ENCODE measurements at places on chromosomes 12 and 14.

GRCh38 chr14:80325112-80325511 lies 113.8 kb upstream of the DIO2 start:
- no peak for DNase-seq

DNA sequence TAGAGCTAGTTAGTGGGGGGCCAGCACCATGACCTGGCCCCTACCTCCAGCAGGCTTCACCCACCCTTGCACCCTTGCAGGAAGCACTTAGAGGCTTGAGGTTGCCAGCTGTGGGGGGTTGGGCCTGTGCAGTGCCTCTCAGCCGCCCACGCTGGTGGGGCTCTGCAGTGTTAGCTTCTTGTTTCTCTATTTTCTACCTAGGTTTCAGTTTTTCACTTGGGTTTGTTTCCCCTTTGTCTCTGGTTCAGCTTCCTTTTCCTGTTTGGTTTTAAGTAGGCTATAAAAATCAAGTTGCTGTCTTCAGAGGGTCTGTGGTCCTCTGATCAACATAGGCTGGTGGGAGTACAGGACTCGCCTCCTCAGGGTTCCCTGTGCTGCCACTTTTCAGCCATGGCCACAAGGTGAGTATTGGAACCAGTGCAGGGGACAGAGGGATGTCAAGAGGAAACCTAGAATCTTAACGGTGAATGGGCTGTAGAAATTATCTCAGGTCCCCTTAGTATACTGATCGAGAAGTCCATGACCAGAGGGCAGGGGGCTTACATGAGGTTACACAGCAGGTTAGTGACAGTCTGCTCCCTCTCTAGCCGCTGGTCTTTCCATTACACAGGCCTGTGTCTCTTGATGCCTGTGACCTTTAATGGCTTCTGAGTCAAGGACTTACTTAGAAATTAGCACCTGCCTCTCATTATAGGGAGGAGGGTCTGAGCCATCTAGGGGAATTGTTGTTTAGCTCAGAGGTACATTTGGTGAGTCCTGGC lies at the start of gene EVL:
Gene EVL, plus strand, starts transcription at position 312 of the 761 bp plus-strand sequence. Its CDS starts 79 bp downstream, at position 391.
- peak; percentile 84 for DNase-seq

GRCh38 chr12:45138609-45139008 lies 77.3 kb upstream of the ANO6 start:
- no peak for DNase-seq

DNA sequence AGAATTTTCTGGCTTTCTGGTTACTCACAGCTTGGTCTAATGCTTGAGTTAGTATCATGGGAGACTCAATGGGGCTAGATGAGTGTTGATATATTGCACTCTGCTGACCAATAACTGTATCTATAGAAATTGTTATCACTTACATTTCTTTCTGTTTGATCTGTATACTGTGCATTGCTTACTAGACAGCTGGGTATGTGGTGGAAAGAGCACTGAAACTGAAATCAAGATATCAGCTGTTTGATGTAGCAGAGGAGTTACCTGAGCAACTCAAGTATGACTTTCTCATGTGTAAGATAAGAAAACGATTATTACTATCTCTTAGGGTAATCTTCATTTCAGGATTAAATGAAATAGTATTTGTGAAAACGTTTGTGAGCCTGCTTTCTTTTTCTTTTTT lies 183.0 kb downstream of the SLC15A5 start:
- DNase-seq, result no peak

DNA sequence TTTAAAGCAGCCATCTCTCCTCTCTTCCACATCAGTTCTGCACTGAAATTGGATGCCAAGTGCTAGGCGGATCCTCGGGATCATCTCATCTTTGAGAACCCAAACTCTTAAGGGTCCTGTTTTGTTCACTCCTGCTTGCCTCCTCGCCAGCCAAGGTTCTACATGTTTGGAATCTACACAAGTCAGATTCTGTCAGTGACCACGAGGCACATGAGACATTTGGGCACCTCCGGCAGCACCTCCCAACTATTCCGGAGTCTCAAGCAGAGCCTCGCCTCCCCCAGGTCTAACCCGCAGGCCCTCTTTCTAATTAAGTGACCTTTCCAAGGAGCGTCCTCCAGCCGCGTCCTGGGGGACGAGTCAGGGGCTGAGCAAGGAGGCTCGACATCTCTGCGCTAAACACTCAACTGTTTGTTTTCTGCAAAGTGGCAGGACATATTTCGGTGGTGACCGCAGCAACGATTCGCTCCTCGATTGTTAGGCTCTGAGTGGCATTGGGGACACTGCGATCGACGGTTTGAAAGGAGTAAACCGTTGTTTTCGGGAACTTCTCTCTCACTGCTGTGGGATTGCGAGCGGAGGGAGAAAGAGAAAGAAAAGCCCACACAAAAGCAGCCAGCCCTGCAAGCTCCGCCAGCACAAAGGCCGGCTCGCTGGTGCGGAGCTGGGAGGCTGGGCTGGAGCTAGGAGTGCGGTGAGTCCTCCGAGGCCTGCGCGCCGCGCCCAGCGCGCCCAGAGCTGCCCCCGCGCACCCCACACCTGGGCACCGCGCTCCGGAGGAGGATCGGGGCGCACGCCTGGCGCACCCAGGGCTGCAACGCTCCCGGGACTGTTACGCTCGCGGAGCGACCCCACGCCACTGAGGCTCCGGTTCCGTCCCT lies 640 bp downstream of the ARMH4 start:
- DNase-seq, result no peak

GRCh38 chr12:88753707-88754106 lies 173.4 kb upstream of the KITLG start:
- DNase-seq, result no peak

- DNase-seq, result no peak
These were observed 298 bp downstream of the CTDSP2 start for GRCh38 chr12:57846285-57846576.

DNA sequence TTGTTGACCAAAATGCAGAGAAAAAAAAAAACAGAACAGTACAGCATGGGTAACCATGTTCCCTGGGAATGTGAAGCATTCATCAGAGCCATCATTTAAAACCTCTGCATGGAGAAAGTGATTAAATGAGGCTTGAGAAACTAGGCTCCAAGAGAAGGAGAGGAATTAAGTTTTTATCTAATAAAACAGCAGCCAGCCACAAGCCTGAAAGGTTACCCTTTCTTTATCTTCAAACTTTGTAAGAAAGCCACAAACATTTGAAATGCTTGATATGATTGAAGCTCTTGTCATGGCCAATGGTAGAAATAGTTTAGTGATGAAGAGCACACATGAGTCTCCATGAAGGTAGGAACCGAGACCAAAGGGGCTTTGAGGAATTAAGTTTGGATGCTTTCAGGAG lies 144.9 kb upstream of the SYT1 start:
- DNase-seq, result no peak
